ENCODE measurements at places on chromosomes 1 and 21.

DNA sequence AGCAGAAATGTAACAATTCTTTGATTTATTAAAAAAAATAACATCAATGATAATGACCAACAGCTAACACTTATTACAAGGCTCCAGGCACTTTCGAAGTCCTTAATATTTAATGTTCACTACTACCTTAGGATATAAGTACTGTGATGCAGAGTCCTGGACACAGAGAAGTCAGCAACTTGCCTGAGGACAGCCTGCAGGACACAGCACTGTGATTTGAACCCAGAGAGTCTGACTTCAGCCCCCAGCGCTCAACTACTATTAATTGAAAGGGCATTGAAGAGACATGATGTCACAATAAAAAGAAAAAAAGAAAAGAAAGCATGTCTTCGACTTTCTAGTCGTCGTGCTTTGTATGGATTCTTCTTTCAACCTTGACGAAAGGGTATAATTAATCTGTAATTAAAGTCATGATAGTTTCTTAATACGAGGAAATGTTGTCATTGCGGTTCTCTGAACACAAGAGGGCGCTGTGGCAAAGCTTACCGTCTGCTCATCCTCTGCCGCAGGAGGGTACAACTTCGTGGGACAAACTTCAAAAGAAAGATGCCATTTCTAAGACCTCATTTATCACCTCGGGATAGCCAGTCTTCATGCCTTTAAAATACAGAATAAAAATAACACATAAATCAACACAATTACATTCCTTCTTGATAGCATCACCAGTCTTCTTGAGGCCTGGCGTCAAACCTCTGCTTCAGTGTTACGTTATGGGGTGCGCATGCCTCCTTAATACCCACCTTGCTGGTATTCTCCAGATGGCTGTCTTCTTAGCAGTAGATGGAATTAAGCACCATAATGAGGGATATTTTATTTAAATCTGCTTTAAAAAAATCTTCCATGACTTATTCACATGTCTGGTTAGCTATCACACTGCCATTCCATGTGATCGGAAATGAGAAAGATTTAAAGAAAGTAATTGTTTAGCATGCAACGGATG, 240.1 kb downstream of the DISC1 start:
- peak; percentile 60 for DNase-seq

DNA sequence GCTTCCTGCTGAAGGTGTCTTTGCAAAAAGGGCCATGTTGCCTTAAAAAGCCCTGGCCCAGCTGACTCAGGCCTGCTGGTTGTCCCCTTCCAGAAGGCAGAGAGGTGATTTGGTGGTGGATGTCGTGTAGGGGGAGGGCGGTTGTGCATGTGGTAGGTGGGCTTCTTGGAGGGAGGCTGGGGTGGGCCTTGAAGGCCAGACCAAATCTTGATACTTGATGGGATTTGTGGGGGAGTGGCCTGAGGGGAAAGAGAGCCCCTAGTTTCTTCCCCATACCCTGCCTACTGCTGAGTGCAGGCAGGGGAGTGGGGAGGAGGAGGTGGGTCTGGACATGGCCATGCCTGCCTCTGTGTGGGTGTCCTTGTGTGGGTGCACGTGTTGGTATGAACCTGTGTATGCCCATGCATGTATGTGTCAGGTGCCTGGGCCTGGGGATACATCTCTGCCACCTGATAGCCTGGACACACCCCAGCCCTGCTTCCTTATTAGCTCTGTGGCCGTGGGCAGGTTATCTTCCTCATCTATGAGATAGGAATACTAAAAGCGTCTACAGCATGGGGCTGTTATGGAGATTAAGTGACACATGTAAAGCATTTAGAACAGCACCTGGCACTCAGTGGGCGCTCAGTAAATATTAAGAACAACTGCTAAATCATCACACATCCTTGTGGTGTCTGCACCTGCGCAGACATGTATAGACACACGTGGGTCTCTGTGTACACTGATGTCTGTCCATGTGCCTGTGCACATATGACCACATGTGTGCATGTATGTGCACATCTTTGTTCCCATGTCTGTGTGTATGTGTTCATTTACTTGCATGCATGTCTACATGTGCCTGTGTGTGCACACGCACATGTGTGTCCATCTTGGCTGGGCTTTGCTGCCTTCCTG, 17.0 kb downstream of the FAM151A start:
- DNase-seq = no peak

GRCh38 chr1:221442056-221442455, 299.8 kb downstream of the DUSP10 start:
- DNase-seq = no peak

- DNase-seq = no peak
Measured at GRCh38 chr1:58794585-58794984, 10.7 kb upstream of the JUN start.

GRCh38 chr1:94411237-94411636, 7.0 kb upstream of the ABCD3 start:
- DNase-seq = no peak

- DNase-seq = no peak
Measured at GRCh38 chr1:224489534-224490365, 55.2 kb upstream of the WDR26 start.

DNA sequence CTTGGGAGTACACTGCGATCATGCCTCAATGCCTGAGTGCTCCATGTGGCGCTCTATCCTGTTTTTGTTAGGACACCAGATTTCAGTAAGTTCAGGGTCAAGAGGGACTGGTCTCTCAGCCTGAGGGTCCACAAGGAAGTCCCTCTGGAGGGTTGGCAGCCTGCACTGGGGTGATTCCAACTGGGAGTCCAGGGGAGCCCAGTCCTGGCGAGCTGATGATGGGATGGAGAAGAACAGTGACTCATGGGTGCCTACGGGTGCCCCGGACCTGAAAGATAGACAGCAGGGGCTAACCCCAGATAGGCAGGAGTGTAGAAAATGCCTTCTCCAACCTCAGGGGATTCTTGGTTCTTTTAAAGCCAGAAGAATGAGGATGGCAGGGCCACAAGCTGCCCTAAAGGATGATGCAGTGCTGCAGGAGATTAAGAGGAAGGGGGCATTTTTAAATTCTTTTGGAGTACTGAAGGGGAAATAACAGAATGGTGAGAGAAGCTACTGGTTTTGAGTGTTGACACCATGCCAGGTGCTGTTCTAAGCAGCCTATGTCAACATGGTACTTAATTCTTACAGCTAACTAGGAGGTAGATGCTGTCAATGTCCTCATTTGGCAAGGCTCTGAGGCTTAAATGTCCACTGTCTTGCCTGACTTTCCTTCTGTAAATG, 68.4 kb upstream of the TLR5 start:
- no peak for DNase-seq

GRCh38 chr1:201742955-201743805, 85.8 kb upstream of the IPO9 start:
- DNase-seq = no peak

- no peak for DNase-seq
Measured at GRCh38 chr1:8812081-8812480, 5.4 kb downstream of the RERE start.

DNA sequence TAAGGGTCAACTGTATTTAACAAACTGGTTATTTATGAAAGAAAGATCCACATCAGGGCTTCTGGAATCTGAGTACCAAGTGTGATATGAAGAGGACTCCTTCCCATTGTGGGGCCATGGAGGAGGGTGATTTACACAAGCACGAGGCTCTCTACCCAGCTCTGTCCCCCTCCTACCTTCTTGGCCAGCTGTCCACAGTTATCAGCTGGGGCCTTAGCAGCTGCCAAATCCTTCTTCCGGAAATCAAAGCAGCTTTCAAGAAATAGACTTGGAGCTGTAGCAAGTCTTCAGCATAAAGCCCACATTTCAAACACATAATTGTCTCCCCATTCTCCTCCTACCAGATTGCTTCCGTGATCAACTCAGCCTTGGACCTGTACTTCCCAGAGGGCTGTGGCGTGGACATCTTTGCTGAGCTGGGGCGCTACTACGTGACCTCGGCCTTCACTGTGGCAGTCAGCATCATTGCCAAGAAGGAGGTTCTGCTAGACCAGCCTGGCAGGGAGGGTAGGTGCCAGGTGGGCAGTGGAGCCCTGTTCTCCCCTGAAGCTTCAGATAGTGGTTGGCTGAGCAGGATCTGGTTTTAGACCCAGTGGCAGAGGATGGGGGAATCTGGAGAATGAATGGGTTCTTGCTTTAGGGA, 15.5 kb downstream of the AZIN2 start:
- DNase-seq = no peak

- DNase-seq = no peak
Measured at GRCh38 chr1:59967141-59967697, 40.6 kb upstream of the CYP2J2 start.

GRCh38 chr21:37273440-37273839, 6.3 kb upstream of the VPS26C start:
- DNase-seq = no peak

DNA sequence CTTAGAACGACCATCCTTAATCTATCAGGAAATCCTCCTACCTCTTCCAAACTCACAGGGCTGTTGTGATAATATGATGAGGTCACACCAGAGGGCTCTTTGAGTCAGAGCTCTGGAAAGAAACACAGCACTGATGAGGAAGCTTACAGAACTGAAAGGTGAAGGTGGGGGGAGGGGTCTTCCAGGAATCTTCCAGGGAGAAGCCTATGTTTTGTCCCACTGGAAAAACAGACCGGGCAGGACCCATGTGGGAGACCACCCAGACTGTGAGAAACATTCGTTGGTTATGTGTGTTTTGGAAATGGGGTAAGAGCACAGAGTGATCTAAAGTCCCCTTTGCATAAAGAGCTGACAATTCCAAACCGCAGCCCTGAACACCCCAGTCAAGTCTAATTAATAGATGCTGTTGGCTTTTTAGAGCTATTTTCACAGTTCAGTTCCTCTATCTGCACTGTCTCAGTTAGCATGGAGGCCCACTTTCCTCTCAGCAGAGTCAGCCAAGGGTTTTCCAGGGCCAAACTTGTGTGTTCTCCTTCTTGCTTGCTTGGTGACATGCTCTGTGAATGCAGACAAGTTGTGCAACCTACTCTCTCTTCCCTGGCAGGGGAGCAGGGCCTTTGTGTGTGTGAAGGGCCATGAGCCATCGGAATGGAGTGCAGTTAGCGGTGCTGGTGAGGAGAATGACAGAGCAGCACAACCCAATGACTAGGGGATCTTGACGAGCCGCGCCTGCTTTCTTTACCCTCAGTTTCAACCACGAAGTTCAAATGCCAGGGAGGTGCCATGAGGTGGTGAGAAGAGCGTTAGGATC, 12.3 kb downstream of the PHLDA3 start:
- no peak for DNase-seq

- DNase-seq = no peak
Measured at GRCh38 chr1:154408174-154408777, 3.1 kb downstream of the IL6R start.

DNA sequence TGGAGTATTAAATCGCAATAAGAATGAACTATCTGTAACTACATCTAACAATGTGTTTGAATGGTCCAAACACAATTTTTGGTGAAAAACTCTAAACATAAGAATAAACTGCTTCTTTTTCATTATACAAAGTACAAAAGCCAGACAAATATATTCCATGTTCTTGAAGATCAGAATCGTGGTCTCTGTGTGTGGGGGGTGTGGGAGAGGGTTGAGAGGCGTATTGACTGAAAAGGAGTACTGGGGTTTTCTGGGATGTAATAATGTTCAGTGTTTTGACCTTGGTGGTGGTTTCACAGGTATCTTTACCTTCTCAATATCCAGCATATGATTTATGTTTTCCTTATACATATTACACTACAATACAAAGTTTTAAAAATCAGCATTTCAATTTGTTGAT, 764 bp upstream of the CFH start:
- no peak for DNase-seq

GRCh38 chr1:230972855-230973271, 5.8 kb downstream of the TTC13 start:
- peak; percentile 77 for DNase-seq

DNA sequence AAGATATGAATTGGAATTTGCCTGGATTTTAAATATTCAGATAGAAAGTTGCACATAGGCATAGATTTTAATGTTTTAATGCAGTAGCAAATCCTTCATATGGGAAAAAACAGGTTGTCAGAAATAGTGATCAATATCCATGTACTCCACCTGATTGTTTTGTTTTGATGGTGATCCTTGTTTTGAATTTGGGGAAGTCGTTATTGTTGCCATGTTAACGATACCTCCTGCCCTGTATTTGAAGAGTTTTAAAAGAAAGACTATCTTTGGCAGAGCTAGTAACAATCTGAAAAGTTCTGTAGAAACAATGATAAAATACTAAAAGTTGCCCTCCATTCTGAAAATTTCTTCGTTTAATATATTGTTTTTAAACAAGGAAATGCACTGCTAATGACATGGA, 1.1 kb downstream of the CEP350 start:
- no peak for DNase-seq

DNA sequence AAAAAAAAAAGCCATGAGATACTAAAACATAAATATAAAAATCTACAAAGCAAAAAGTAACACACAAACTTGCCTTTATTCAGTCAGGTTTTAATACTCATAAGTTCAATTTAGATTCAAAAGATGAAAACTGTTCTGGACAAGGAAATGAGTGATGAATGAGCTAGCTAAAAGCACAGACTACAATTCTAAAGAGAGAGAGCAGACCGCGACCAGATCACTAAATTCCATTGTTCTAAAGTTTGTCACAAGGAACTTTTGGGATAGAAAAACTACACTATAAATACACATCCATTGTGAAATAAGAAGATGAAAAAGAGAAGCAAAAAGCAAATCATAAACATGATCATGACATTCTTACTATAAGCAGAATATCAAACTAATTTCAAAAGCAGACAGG, 1.7 kb downstream of the ODF2L start:
- no peak for DNase-seq

GRCh38 chr1:205317311-205317917, 4.1 kb downstream of the NUAK2 start:
- DNase-seq = no peak

DNA sequence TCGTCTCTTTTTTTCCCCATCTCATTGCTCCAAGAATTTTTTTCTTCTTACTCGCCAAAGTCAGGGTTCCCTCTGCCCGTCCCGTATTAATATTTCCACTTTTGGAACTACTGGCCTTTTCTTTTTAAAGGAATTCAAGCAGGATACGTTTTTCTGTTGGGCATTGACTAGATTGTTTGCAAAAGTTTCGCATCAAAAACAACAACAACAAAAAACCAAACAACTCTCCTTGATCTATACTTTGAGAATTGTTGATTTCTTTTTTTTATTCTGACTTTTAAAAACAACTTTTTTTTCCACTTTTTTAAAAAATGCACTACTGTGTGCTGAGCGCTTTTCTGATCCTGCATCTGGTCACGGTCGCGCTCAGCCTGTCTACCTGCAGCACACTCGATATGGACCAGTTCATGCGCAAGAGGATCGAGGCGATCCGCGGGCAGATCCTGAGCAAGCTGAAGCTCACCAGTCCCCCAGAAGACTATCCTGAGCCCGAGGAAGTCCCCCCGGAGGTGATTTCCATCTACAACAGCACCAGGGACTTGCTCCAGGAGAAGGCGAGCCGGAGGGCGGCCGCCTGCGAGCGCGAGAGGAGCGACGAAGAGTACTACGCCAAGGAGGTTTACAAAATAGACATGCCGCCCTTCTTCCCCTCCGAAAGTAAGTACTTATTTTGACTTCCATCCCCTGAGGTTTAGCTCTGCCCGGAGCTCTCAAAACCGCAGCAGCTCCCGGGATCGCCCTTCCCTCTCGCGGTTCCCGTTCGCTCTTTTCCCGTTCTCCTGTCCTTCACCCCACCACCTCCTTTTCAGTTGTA, 1.5 kb downstream of the TGFB2 start:
- DNase-seq = no peak

Data from CD4-positive, alpha-beta T cell treated with Interleukin-2 at 100 ng/mL for 4 hours (primary cell).